ENCODE measurements at places on chromosomes 7 and 10.
A peak's percentile ranks its signal among the peaks of the same experiment; 100 is the strongest.

GRCh38 chr10:42781893-42782445 lies 626 bp upstream of the BMS1 start:
- no peak for DNase-seq

GRCh38 chr10:87093632-87094372 lies 841 bp downstream of the GLUD1 start:
- DNase-seq = peak; percentile 55

- DNase-seq = no peak
Observed at GRCh38 chr7:121810831-121811672, 61.9 kb upstream of the PTPRZ1 start.

DNA sequence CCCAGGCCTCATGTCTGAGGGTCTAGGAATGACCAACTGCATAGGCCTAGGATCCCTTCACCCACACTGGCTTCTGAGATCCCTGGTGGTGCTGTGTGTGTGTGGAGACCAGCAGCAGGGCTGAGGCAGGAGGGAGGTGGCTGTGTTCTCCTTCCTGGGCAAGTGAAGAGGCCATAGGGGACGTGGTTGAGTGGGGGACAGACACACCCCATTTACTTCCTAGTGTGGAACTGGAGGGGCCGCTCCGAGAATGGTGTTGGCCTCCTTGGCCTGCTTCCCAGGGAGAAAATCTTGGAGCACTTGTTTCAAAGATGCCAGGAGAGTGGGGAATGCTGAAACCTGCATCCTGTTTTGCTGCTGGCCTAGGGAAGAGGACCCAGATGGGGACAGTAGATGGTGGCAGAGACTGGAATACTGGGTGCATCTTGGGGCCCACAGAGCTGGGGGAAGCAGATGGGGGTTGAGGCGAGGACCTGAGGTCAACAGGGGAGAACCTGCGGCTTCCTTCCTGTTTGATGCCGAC lies 19.1 kb downstream of the UBTD1 start:
- DNase-seq = no peak

DNA sequence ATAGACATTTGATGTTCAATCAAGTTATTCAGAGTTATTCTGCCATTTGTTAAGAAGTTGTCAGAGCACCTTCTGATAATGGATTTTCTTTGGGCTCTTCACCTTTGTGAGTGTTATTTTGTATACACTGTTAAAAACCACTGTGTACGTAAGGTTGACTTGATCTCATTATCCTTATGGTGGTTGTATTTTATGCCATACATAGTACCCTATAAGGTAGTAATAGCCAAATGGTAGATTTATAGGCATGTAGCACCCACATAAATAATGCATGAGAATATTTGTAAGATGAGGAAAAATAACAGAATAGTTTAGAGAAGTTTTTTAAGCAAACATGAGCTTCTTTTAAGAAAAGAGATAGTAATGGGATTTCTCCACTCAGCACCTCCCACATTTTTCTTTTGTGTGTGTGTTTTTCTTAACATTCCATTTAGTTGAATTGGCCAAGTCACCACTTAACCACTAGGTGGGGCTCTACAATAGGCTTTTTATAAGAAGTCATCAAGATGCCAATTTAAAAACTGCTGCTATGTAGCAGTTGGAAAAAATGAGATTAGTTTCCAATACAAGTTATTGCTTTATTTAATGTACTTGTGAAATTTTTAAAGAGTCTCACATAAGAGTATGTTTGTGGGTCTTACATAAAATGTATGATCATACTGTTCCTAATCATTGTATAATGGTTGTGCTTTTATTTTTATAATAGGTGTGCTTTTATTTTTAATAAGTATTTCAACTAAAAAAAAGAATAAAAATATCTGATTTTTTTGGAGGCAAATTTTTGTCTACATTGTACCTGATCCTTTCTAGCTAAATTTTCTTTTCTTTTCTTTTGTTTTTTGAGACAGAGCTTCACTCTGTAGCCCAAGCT lies 41.1 kb upstream of the STMP1 start:
- peak; percentile 27 for DNase-seq

DNA sequence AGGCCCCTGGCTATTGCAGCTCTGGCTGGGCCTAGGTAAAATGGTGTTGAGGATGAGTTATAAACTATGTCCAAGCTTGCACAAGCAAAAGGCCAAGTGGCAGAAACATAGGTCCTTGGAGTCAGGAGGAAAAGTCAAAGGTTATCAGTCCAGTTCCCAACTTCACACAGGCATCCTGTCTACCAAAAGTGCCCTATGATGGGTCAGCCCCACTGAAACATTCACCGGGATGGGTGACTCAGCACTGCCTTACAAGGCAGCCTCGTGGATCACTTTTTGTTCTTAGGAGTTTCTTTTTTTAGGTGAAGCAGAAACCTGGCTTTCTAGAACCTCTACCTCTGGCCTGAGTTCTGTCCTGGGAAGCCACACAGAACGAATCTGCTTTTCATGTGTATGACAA lies 158.8 kb upstream of the LYZL2 start:
- DNase-seq = no peak

DNA sequence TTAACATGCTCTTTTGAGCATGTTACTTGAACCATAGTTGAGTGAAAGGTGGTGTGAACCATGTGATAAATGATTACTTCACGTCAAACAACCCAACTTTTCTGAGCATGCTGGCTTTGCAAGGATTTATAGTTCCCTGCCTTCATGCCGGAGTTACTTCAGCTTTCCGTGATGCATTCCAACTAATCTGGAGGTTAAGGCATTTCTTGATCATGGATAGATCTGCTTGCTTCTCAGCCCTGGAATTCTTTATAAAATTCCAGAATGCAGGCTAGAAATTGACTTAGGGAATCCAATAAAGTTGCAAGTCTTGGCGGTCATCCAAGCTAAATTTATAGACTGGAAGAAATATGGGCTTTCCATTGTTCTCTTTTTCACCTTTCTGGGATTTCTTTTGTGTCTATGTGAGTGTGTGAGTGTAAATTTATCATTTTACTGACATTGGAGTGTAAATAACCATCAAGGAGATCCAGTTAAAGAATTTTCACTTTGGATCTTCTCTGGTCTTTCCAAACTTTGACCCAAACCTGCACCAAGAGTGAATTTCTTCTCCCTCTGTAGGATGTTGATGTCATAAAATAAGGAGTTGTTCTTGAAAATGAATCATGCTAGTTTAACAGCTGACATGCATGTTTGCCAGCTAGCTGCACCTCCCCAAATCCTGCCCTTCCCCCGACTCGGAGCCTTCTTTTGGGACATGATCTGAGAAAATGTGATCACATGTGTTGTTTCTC lies 289.0 kb downstream of the TWIST1 start:
- DNase-seq = no peak

- no peak for DNase-seq
Observed at GRCh38 chr7:128833148-128833945, 3.1 kb downstream of the FLNC start.

DNA sequence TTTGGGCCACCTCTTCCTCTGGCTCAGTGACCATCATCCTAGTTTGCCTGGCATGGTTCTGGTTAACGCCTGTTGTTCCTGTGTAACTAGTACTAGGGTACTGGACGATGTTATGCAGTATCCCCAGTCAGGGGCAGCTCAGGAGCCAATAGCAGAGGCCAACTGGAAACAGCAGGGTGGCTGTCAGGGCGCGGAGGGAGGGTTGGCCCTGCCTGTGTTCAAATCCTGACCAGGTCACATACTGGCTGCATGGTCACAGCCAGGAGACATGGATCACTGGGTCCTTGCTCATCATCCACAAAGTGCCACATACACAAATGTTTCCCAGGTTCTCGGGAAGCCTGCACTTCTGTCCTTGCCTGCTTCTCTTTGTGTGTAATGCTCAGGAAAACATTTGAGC lies 12.3 kb upstream of the RBP3 start:
- no peak for DNase-seq

DNA sequence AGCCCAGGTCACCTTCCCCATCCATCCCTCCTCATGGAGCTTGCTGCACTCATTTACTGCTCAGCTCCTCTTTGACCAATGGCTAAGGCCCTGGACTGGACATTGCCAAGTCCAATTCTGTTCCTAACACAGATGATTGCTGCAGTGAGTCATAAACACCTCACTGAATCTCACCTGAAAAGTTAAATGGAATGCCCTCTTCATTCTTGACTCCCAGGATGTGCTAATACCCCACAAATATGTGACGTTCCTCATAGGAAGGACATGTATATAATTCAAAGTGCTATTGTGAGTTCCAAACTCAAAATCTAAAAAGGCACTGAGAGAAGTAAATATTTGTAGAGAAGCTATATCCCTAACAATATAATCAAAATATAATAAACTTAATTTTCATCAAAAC lies 73.5 kb upstream of the DLX6 start:
- DNase-seq = no peak

DNA sequence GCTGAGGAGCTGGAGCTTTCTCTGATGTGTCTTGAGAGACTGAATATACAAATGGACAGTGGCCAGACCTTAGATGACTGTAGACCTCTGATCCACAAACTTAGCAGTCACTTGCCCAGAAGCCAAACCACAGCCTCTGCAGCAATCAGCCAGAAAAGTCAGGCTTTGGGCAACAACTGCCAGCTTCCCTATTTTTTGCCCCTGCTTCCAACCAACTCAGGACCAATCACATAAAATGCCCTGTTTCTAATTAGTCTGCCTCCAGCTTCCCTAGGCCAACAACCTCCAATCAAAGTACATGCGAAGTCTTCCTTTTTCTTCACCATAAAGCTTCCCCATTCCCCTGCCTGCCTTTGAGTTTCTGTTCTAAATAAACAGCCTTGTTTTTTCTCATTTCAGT lies 37.8 kb upstream of the CACUL1 start:
- DNase-seq = no peak

GRCh38 chr10:37495415-37495814 lies 362.0 kb downstream of the ZNF248 start:
- DNase-seq = no peak

DNA sequence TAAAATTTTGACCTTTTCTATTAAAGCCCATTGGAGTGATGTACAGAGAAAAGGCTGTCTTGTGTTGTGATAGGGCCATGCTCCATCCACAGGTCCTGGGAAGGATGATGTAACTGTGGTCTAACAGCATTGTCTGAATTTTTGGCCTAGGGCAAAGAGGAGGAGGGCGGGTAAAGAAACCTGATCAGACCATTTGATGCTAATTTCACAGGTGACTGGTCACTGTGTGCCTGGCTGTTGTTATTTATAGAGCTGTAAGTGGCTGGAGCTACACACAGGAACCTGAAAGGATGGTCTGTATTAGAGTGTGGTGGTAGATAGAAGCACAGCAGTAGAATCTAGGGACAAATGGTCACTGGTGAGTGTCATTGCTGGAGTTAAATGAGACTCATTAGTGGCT lies 182.1 kb downstream of the AUTS2 start:
- DNase-seq = no peak

GRCh38 chr7:30987936-30988335 lies 24.2 kb downstream of the GHRHR start:
- no peak for DNase-seq

DNA sequence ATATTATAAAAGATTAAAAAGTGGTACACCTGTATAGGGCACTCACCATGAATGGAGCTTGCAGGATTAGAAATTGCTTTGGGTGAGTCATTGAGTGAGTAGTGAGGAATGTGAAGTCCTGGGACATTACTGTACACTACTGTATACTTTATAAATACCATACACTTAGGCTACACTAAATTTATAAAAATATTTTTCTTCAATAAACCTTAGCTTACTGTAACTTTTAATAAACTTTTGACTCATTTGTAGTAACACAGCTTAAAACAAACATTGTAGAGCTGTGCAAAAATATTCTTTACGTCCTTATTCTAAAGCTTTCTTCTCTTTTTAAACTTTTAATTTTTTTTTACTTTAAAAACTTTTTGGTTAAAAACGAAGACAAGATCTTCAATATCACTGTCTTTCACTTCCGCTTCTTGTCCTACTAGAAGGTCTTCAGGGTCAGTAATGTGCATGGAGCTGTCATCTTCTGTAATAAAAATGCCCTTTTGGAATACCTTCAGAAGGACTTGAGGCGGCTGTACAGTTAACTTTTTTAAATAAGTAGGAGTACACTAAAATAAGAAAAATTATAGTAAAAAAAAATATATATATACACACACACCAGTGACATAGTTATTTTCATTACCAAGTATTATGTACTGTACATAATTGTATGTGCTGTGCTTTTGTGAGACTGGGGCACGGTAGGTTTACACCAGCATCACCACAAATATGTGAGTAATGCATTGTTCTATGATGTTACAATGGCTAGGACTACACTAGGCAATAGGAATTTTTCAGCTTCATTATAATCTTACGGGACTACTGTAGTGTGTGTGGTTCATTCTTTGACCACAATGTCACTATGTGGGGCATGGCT lies 3.5 kb downstream of the STK31 start:
- no peak for DNase-seq

DNA sequence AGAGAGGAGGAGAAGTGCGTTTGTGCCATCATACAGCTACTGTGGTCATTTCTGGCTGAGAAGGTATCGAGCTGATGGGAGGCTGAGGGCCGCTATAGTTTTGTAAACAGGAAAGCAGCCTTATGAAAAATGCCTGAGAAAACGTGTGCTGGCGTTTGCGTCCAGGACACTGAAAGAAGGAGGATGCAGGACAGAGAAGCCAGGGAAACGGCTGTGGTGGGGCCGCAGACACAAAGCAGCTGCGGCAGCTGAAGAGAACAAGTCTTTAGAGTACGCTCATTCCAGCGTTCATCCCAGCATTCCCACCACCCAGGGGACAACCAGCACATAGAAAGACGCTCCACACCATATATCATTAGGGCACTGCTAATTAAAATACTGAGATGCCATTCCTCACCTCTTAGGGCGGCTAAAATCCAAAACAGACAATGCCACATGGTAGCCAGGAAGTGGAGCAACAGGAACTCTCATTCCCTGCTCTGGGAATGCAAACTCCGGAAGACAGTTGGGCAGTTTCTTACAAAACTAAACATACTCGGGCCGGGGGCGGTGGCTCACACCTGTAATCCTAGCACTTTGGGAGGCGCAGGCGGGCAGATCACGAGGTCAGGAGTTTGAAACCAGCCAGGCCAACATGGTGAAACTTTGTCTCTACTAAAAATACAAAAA lies 18.4 kb downstream of the GNA12 start:
- DNase-seq = no peak

DNA sequence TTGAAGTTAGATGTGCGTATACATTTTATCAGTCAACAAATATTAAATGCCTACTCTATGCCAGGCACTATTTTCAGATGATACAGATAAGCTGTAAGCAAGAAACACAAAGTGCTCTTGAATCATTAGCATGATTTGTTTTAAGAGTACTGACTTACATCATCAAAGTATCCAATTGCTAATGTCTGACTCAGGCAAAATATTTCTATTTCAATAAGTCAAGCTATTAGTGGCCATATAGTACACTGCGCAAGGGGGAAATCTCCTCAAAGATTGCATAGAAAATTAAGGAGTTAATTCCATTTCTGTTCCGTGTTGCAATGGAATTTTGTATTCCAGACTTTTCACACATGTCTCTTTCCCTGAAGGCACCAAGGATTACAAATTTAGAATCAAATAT lies 46.1 kb upstream of the DNAJC1 start:
- no peak for DNase-seq

GRCh38 chr7:142500366-142500765 lies 242.5 kb upstream of the PRSS58 start:
- DNase-seq = no peak

GRCh38 chr7:137916564-137916963 lies 69.8 kb upstream of the DGKI start:
- DNase-seq = no peak
